ENCODE measurements at places on chromosomes 1 and 21.

- no peak for DNase-seq
These were observed 114.1 kb downstream of the C1orf94 start for GRCh38 chr1:34290831-34291230.

GRCh38 chr1:100485855-100486258, 52.1 kb upstream of the GPR88 start:
- DNase-seq: no peak

DNA sequence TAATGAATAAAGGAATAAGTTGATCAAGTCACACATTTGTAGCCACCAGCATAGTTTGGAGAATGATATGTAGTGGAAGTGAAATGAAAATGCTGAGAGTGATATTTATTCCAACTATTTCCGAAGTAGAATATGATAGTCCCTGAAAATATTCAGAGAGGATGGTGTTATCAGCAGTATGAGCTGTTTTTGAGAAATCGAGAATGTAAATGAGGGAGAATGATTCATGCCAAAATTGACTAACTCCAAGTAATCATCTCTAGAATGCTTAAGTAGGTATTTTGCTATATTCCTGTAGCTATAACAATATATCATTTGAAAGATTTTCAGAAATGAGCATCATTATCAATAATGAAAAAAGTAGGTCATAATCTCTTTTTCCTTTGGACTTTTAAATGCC, 178.9 kb downstream of the PDE4B start:
- no peak for DNase-seq

- DNase-seq: peak; percentile 37
These were observed 17.2 kb downstream of the ATP1A1 start for GRCh38 chr1:116390195-116390594.

All from activated T-helper 9 cell treated with anti-CD3 and anti-CD28 coated beads, Interleukin-2, amount 50 U/mL, for 16 hours (primary cell).